SW480 (cell line): ENCODE measurements at places on chromosomes 7 and 10.

GRCh38 chr7:93165447-93165846, 17.3 kb upstream of the SAMD9L start:
- no peak for DNase-seq

GRCh38 chr7:117399820-117400422, 27.4 kb downstream of the ASZ1 start:
- peak; percentile 31 for DNase-seq

- DNase-seq: no peak
These were observed 47.7 kb upstream of the TRIL start for GRCh38 chr7:29005829-29006228.

DNA sequence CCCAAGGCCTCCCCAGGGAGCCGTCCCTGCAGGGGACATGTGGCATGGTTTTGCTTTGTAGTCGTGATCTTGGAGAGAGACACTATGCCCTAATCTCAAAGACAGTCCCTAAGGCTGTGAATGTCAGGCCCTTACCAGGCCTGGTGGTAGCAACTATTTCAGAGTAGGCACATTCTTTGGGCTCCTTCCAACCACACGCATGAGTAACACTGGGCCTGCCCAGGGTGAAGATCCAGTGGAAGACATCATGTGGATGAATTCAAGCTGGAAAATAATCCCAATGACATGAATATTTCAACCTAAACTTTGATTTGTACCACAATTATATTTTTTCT, 39.5 kb upstream of the INSIG1 start:
- peak; percentile 73 for DNase-seq

DNA sequence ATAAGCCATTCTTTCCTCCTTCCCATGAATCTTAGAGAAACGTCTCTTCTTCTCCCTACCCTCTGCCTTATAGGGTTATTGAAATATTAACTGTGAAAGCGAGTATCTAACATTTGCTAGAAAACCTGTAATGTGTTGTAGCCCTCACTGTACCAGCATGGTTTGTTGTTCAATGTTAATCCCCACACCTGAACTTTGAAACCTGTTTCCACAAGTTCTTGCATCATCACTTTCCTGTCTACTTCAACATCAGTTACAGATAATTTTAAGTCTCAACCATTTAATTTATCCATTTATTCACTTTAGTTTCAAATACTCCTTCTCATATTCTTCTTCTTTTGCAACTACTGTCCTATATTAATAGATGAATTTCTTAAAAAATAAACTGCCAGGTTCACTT, 148.2 kb downstream of the ETV1 start:
- DNase-seq: peak; percentile 30

DNA sequence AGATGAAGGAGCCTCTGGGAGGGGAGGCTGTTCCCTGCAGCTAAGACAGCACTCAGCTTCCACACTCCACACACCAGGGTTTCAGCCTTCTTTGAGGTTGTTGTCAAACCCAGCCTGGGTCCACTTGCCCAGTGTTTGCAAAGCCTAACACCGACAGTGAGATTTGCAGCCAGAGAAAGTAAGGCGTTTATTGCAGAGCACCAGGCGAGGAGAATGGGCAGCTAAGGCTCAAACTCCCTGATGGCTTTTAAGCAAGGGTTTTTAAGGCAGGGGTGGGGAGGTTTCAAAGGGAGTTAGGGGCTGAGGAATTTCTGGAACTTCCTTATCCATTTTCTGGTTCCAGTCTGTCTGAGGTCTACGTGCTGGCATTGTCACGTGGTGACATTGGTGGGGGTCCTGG, 4.7 kb upstream of the ZNF775 start:
- no peak for DNase-seq

DNA sequence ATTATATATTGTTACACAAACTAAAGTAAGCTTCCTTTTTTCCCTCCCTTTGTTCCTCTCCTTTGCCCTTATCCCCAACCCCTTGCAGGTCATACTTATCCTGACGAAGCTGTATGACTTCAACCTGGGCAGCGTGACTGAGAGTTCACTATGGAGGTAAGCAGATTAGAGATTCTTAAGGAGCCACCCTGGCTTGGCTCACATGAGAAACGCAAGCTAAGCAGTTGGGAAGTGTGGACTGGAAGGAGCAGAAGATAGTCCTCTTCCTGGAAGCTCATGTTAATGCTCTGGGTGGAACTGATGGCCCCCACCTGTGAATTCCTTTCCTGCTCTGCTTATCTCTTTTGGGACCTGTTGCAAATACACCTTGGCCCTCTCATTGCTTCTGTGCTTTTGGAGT, 201.6 kb downstream of the SORCS3 start:
- no peak for DNase-seq

GRCh38 chr10:60646966-60647796, 131.1 kb upstream of the CDK1 start:
- DNase-seq: peak; percentile 42

DNA sequence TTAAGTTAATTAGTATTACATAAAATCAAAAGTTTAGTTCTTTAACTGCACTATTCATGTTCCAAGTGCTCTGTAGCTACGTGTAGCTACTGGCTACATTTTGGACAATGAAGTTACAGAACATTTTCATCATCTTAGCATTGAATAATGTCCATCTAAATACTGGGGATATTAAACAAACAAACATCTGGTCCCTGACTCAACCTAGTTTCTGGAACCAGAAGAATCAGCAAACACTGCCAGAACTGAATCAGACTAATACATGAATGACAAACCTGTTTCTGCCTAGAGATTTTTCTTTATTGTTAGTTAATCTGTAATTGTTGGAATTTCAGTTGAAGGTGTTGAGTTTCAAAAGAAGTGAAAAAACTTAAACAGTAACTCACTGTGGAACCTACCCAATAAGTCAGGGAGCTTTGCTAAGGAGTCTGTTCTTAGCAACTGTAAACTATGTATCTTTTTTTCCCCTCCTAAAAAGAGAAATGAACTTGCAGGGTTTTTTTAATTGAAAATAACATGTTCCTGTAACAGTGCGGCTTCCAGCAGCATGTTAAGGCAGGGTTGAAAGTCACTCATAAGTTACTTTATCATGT, 58.3 kb downstream of the CDK13 start:
- no peak for DNase-seq

DNA sequence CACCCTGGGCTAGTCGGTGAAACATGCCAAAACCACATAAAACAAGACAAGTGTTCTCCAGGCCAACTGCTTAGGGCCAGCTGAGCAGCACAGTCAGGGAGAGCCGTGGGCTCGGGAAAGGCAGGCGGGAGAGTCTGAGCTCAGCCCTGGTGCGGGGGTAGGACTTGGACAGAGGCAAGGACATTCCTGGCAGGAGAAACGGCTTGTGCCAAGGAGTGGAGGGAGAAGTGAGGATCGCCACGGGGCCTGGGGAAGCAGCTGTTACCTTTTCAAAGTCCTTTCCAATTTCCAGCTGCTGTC, 4.2 kb downstream of the ELN start:
- peak; percentile 32 for DNase-seq

DNA sequence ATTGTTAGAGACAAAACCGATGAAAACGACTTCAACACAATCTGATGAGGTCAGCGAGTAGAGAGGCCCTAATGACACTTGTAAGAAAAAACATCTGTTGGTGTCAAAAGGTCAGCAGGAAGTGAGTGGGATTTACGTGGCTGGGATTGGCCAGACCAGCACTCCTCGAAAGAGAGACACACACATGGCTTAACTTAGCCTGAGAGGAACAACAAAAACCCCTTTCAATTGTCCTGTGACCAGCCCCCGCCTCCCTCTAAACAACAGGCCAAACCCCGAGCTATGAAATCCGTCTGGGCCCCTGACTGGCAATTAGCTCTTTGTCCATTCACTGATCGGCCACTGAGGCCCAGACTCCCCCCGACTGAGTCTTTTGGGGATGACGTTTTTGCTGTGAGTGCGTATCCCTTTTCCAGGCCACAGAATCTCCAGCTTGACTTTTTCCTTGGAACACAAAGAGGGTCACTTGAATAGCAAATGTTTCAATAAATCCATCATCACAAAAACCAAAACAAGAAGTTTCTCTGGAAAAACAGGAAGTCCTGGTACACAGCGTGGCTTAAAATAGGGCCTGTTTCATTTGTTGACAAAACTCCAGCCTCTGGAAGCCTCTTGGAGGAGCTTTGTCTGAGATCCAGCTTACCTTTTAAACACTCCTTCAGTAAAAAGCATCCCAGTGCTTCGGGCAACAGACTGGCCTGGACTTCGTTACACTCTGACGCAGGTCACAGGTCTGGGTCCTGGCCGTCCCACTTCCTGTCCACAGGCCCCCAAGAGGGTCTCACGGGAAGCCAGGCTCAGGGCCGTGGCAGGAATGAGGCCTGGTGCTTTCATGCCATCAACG, 103.0 kb downstream of the CTBP2 start:
- no peak for DNase-seq
